ENCODE measurements at places on chromosomes 2 and 18.

- no peak for DNase-seq
These were observed 628 bp downstream of the OTOS start for GRCh38 chr2:240139666-240140393.

GRCh38 chr2:159186462-159186861 lies 100.0 kb downstream of the WDSUB1 start:
- DNase-seq, result no peak

- DNase-seq, result no peak
These were observed 36.7 kb downstream of the SFXN5 start for GRCh38 chr2:73034661-73035375.

DNA sequence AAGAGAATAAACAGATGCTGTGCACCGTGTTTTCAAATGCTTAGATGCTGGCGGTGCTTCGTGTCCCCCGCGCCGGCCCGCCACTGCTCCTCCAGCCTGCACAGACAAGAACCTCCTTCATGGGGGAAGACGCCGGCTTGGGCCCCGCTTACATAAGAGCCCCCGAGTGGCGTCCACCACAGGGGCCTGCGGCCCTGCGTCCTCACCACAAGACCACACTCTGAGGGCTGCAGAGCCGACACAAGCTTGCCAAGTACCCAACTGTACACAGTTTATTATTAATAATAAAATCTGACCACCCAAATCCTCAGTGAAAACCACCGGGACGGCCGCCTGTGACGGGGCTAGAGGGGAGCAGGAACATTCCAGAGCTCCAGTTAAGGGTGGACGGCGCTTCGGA lies 232.2 kb downstream of the HDAC4 start:
- DNase-seq, result no peak

GRCh38 chr2:57981083-57981768 lies 65.4 kb upstream of the VRK2 start:
- no peak for DNase-seq

DNA sequence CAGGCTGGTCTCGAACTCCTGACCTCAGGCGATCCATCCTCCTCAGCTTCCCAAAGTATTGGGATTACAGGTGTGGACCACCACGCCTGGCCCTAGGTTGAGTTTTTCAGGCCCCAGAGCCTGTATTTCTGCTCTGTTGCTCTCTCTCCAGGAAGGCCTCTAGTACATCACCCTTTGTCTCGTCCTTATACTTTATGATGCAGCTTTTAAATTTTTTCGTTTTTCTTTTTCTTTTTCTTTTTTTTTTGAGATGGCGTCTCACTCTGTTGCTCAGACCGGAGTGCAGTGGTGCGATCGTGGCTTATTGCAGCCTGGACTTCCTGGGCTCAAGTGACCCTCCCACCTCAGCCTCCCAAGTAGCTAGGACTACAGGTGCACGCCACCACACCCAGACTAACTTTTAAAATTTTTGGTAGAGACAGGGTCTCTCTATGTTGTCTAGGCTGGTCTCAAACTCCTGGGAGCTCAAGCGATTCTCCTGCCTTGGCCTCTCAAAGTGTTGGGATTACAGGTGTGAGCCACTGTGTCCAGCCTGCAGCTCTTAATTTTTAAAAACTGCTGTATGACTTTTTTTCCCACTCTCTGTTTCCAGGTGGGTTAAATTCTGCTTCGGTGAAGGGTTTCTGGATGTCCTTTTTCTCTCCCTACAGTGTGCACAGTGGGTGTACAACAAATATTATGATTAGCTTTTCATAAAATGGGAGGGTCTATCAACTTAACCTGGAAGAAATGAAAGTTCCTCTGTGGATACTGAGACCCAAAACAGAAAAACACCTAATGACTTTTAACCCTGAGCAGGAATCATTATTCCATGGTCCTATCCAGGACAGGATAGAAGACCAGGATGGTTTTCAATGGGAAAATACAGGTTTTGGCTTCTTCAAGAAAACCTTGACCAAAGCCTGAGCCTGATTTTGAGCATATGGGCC lies 47.9 kb downstream of the DDX1 start:
- DNase-seq, result no peak

DNA sequence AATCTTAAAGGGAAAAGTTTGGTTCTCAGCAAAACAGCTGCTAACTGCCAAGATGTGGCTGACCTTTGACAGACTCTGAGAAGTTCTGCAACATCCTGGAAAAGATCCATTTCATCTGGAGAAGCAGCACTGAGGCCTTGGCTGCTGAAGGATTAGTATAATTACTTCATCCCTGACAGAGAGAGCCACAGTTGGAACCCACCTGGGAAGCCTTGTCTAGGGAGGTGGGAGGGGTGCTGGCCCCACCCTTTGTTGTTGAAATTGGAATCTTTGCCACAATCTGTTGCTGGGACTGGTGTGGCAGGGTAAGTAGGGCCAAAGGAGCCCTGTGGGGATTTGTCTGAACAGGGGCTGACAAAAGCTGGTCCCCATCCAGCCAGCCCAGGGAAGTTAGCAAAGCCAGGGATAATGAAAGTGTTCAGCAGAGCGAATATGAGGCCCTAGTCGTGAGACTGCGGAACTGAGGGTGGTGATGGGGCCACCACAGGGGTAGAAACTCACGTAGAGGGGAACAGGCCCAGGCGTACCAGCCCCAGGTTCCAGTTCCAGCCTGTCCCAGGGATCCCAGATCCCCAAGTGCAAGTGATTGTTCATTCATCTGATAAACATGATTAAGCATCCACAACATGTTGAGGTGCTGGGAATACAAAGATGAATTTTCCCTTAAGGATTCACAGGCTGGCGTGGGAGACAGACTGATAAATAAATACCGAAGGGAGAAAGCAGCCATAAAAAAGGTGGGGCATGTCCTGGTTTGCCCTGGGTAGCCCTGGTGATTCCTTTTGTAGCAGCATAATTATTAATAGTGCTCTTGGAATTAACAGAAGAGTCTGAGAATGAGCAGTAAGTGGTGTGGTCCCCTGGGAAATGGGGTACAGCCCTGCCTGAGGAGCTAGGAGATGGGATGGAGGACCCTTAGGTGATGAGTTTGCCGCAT lies 60.0 kb downstream of the MYO1B start:
- DNase-seq, result no peak

- DNase-seq, result no peak
These were observed 53.9 kb upstream of the SETBP1 start for GRCh38 chr18:44626807-44627206.

DNA sequence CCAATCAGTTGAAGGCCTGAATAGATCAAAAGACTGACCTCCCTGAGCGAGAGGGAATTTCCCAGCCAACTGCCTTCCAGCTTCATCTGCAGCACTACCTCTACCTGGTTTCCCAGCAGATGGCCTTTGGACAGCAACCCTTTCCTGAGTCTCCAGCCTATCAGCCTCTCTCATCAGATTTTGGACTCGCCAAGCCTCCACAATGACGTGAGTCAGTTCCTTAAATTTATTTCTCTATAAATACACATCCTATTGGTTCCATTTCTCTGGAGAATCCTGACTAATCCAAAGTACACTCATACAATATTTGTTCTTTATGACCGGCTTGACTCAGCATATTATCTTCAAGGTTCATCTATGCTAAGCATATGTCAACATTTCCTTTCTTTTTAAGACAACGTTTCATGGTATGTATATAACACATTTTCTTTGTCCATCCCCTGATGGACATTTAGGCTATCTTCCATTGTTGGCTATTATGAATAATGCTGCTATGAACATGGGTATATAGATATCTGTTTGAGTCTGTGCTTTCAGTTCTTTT lies 294.6 kb downstream of the LRATD1 start:
- no peak for DNase-seq

- DNase-seq, result no peak
These were observed 194.7 kb downstream of the UXS1 start for GRCh38 chr2:105999211-105999989.

GRCh38 chr2:189798312-189799029 lies 14.2 kb downstream of the PMS1 start:
- no peak for DNase-seq

DNA sequence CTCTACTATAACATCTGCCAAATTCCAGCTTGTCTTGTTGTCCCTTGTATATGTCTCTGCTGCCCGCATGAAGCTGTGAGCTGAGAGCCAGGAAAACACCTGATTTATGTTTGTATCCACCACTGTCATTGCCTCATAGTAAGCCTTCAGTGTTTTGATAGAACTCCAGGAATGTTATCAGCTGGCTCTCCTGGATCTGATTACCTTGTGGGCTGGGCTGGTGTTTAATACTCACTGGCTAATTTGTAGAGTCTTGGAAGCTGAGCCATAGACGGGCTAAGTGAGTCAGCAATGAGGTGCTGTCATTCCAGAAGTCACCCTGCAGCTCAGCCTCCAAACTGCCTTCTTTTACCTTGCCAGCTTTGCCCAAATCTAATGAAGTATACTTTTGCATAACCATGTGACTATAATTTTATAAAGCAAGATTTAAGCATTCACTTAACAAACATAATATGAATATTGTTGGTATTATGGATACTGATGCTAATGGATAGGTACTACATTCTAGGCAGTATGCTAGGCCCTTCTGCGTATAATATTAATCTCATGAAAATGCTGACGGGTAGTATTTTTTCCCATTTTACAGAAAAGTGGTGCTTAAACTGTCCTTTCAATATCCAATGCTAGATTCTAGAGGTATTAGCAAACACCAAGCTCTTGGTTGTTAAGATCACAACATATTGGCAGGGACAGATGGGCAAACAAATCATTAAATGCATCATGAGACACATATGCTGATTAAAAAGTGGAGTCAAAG lies 62.7 kb upstream of the GATA6 start:
- DNase-seq, result no peak

DNA sequence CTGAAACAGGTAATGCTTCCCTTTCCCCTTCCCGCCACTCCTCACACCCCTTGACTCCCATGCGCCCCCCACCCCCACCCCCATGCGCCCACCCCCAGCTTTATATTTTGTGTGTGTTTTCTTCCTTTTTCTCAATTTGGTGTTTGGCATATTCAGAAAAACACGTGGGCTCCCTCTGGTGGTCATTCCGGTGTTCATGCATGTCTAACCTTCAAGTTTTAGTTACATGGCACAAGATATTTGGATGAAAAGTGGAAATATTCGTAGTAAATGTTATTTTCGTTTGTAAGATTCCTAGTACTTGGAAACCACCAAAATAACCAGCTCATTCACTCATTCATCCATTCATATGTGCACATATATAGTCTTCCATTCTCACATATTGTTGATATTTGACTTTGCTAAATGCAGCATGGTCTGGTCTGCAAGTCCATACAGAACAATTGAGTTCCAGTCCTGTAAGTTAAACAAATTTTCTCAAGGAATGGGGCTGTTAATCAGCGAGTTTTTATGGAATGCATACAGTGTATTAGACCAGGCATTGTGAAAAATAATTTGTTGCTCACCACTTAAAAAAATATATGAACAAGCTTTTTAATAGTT lies 143.6 kb upstream of the MAP3K20 start:
- peak; percentile 10 for DNase-seq

- DNase-seq, result no peak
These were observed 77.3 kb downstream of the TTC21B start for GRCh38 chr2:165876269-165876668.

DNA sequence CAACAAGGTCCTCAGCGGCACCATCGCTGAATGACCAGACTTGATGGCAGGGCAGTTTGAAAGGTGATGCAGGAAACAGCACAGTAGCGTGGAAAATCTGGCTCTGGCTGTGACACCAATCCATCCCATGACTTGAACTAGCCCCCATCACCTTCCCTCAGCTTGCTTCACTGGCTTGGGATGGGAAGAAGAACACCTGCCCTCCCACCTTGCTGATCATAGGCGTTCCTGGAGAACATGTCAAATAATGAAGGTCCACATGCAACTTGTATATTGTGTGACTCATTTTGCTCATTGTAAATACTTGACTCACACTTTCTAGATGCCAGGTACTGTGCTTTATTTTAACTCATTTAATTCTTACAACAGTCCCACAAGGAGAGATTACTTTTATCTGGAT lies 292.4 kb upstream of the SPRED2 start:
- DNase-seq, result no peak

GRCh38 chr2:168216351-168217005 lies 30.9 kb downstream of the STK39 start:
- no peak for DNase-seq

- no peak for DNase-seq
These were observed 76.3 kb upstream of the ID2 start for GRCh38 chr2:8605351-8606065.

GRCh38 chr2:100451734-100452133 lies 18.5 kb upstream of the NMS start:
- no peak for DNase-seq

GRCh38 chr2:107511970-107512789 lies 314.5 kb upstream of the RGPD4 start:
- no peak for DNase-seq

DNA sequence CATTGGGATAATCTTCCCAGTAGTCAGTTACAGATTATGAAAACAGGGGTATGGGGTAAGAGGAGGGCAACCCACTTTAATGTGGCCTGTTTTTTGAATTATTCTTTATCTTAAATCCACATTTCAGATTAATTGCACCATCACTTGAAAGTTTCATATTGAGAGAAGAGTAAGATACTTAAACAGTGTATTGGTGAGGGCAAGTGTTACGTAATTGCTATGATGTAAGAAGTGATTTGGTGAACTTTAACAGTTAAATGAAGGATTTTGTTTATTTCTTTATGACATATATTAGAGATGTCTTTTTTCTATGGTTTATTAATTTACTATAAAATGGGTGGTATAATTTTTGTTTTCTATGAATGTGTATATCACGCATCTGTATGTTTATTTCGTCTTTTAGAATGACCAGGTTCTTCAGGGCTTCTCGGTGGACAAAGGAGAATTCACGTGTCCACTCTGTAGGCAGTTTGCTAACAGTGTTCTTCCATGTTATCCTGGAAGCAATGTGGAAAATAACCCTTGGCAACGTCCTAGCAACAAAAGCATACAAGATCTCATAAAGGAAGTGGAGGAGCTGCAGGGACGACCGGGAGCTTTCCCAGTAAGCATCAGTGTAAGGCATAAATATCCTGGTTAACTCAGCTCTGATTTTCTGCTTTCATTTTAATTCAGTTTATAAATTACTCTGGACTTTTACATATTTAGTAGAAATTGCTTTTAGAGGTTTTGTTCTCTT lies 171.2 kb upstream of the MYO3B start:
- no peak for DNase-seq

- DNase-seq, result no peak
These were observed 138.5 kb downstream of the MEP1B start for GRCh38 chr18:32328379-32328778.
